ENCODE measurements at places on chromosomes 6 and 20. TPM values are rescaled to one million over a fixed set of nuclear protein-coding genes. Genes with fewer than 3 reads are reported as not detected.

Gene CPXM1
- 0.83 TPM for total RNA-seq

Gene C6orf163
- 1.7 TPM for total RNA-seq

Gene NRSN1
- total RNA-seq, result not detected

Gene FOXQ1
- total RNA-seq, result not detected

Gene TFAP2D
- not detected for total RNA-seq

Gene LPIN3
- total RNA-seq, result 1.7 TPM

Gene ACTL10
- total RNA-seq, result 0.18 TPM

Gene TINAG
- total RNA-seq, result not detected

Gene ATXN1
- 13.9 TPM for total RNA-seq

Gene NCOA7
- total RNA-seq, result 12.9 TPM

DNA sequence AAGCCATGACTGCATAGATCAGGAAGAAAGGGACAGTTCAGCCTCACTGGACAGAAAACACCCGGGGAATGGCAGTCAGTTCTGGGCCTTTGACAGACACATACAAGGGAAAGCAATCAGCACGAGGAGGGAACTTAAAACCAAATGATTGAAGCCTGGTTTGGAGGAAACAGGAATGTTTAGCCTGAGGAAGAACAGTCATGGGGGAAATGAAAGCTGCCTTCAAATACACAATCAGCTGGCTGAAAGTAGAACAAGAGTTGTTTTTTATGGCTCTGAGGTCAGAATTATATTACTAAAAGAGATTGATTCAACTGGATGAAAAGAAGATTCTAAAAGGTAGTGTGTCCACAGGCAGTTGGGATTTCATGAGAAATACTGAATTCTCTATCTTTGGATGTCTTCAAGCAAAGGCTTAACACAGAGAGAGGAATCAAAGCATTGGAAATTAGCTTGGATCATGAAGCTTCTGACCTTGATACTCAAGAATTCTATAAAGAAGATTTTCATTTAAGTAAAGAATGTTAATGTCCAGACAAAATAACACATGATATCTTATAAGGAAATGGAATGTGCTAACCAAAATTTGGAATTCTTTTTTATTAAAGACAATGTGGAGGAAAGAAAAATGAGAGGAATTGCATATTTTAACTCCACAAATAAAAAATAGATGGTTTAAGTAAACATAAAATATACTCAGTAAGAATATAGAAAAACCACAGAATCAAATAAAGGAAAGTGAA is 216.6 kb downstream of the IBTK start:
- no peaks in the 10 kb centered on the region for H3K36me3 ChIP-seq
- H3K4me3 ChIP-seq, result no peak overlapping the region
- H3K27ac ChIP-seq, result no peak overlapping the region
- no peaks in the 10 kb centered on the region for H3K27me3 ChIP-seq
- H3K4me1 ChIP-seq, result peaks cover 5% of the 10 kb centered on the region
- DNase-seq, result no peak

DNA sequence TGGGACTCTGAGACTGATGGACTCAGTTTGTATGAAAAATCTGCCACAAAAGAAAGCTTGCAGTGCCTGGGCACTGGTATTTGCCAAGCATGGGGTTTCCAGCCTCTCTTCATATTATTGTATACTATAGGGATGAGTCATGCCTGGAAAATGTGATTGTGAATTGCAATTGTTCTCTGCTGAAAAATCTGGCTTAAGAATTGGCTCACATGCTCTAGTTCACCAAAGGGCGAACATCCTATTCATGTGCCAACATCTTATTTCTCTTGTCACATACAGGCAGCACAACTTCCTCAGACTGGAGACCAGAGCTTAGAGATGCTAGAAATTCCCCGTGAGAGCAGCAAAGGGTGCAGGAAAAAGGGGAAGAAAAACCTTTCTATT is 103.6 kb upstream of the KCNK16 start:
- H3K36me3 ChIP-seq, result no peaks in the 10 kb centered on the region
- no peak overlapping the region for H3K4me3 ChIP-seq
- no peaks in the 10 kb centered on the region for H3K27me3 ChIP-seq

GRCh38 chr6:109794201-109794923 is 103.3 kb downstream of the FIG4 start:
- no peak overlapping the region for H3K4me3 ChIP-seq
- peak; percentile 88 for DNase-seq
- peaks cover 15% of the 10 kb centered on the region for H3K4me1 ChIP-seq
- no peaks in the 10 kb centered on the region for H3K27me3 ChIP-seq

GRCh38 chr6:101668496-101669030 is 275.1 kb downstream of the GRIK2 start:
- no peaks in the 10 kb centered on the region for H3K36me3 ChIP-seq
- no peak for DNase-seq
- H3K4me1 ChIP-seq, result peaks cover 3% of the 10 kb centered on the region
- H3K4me3 ChIP-seq, result no peak overlapping the region

- peaks cover 13% of the 10 kb centered on the region for H3K36me3 ChIP-seq
- H3K4me1 ChIP-seq, result peaks cover 20% of the 10 kb centered on the region
- no peak overlapping the region for H3K4me3 ChIP-seq
- H3K27ac ChIP-seq, result peak overlapping the region; percentile 31
Measured at GRCh38 chr20:35344354-35344837, 52.2 kb upstream of the FAM83C start.

GRCh38 chr6:111564482-111564945 is 41.2 kb downstream of the TRAF3IP2 start:
- peak; percentile 74 for DNase-seq
- H3K27ac ChIP-seq, result peak overlapping the region; percentile 39
- H3K27me3 ChIP-seq, result no peaks in the 10 kb centered on the region
- H3K4me1 ChIP-seq, result peaks cover 28% of the 10 kb centered on the region
- H3K36me3 ChIP-seq, result peaks cover 26% of the 10 kb centered on the region

GRCh38 chr6:124792386-124792785 is 169.9 kb upstream of the RNF217 start:
- no peak overlapping the region for H3K27ac ChIP-seq
- H3K4me1 ChIP-seq, result no peaks in the 10 kb centered on the region
- DNase-seq, result no peak
- no peaks in the 10 kb centered on the region for H3K27me3 ChIP-seq
- no peaks in the 10 kb centered on the region for H3K36me3 ChIP-seq

- DNase-seq, result no peak
- no peaks in the 10 kb centered on the region for H3K27me3 ChIP-seq
- no peak overlapping the region for H3K4me3 ChIP-seq
- H3K36me3 ChIP-seq, result no peaks in the 10 kb centered on the region
Measured at GRCh38 chr6:113412589-113413357, 444.4 kb upstream of the MARCKS start.

DNA sequence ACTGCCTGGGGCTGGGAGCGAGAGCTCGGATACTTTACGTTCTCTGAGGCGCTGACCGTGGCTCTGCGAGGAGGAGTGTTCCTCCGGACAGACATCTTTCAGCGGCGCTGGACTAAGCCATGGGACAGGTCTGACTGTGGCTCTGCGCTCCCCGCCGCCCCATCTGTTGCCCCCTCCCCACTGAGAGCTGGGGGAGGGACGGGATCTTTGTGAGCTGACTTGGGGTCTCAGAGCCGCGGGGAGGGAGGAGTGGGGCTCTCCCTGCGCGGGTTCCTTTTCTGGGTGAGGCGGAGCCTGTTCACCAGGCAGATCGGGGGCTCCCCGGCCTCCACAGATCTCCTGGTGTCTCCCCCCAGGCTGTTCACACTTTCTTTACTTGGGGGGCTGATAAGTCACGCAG is 11.3 kb upstream of the GATA5 start:
- no peaks in the 10 kb centered on the region for H3K4me1 ChIP-seq
- no peak for DNase-seq
- H3K27me3 ChIP-seq, result peaks cover 84% of the 10 kb centered on the region
- H3K4me3 ChIP-seq, result no peak overlapping the region
- no peaks in the 10 kb centered on the region for H3K36me3 ChIP-seq

GRCh38 chr6:7979831-7980230 is 69.2 kb upstream of the TXNDC5 start:
- no peak overlapping the region for H3K4me3 ChIP-seq
- peaks cover 2% of the 10 kb centered on the region for H3K4me1 ChIP-seq
- H3K36me3 ChIP-seq, result no peaks in the 10 kb centered on the region
- H3K27me3 ChIP-seq, result no peaks in the 10 kb centered on the region

- DNase-seq, result no peak
- no peak overlapping the region for H3K4me3 ChIP-seq
- H3K27ac ChIP-seq, result no peak overlapping the region
- H3K27me3 ChIP-seq, result no peaks in the 10 kb centered on the region
Measured at GRCh38 chr6:116379764-116380163, 9.0 kb downstream of the DSE start.

- H3K36me3 ChIP-seq, result no peaks in the 10 kb centered on the region
- H3K27ac ChIP-seq, result no peak overlapping the region
- H3K4me1 ChIP-seq, result no peaks in the 10 kb centered on the region
- peak; percentile 37 for DNase-seq
- no peak overlapping the region for H3K4me3 ChIP-seq
Measured at GRCh38 chr6:55528624-55529023, 50.4 kb downstream of the HMGCLL1 start.

DNA sequence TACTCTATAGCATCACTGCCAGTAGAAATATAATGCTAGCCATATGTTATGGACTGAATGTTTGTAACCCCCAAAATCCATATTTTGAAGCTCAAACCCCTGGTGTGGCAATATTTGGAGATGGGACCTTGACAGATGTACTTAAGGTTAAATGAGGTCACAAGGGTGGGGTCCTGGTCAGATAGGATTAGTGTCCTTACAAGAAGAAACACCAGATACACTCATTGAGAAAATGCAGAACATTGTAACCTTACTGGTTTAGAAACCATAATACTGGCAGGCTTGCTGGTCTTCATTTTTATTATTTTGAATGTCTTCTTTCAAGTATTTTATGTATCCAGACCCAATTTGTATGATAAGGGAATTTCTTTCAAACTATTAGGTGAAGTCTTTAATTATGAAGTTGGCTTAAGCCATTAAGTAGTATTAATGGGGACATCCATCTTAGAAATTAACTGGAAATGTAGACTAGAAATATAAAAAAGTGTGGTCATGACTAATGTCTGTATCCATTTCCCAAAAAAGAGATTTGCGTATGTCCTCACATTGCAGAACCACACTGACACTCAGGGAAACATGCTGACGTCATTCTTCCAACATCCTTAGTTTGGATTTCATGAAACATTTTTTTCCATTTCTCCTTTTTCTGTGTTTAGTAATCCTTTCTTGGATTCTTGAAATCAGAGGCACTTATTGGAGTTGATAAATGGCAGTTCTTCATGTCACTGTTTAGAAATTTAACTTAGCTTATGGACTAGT is 32.4 kb downstream of the SLC16A10 start:
- H3K27ac ChIP-seq, result no peak overlapping the region

GRCh38 chr20:3759316-3759823 is 8.2 kb downstream of the ADISSP start:
- H3K27ac ChIP-seq, result no peak overlapping the region
- H3K4me1 ChIP-seq, result no peaks in the 10 kb centered on the region
- peaks cover 9% of the 10 kb centered on the region for H3K36me3 ChIP-seq

DNA sequence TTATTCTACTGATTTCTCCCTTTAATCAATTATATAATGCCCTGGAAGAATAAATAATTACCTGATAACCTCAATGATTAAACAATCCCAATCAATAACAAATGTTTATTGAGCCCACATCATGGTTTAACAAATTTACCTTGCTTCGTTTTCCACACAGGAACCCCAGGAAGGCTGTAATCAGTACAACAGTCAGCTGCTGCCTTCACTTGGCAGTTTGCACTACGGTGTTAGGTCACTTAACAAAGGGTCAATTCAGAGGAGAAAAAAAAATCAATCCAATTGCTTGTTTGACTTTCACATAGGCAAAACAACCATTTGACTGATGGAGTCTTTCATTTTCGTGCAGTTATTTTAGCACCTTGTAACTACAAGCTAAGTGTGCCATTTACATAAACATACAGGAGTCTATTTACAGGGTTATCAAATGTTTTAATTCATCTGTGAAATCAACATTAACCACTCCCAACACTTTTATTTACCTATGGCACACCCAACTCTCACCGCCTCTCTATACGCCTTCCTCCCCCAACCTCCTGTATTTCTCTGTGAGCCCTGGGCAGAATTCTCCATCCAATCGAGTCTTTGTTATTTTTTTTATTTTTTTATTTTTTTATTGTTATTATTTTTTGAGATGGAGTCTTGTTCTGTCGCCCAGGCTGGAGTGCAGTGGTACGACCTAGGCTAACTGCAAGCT is 140.4 kb upstream of the TAB2 start:
- H3K36me3 ChIP-seq, result no peaks in the 10 kb centered on the region
- peaks cover 17% of the 10 kb centered on the region for H3K27me3 ChIP-seq
- no peak overlapping the region for H3K27ac ChIP-seq

DNA sequence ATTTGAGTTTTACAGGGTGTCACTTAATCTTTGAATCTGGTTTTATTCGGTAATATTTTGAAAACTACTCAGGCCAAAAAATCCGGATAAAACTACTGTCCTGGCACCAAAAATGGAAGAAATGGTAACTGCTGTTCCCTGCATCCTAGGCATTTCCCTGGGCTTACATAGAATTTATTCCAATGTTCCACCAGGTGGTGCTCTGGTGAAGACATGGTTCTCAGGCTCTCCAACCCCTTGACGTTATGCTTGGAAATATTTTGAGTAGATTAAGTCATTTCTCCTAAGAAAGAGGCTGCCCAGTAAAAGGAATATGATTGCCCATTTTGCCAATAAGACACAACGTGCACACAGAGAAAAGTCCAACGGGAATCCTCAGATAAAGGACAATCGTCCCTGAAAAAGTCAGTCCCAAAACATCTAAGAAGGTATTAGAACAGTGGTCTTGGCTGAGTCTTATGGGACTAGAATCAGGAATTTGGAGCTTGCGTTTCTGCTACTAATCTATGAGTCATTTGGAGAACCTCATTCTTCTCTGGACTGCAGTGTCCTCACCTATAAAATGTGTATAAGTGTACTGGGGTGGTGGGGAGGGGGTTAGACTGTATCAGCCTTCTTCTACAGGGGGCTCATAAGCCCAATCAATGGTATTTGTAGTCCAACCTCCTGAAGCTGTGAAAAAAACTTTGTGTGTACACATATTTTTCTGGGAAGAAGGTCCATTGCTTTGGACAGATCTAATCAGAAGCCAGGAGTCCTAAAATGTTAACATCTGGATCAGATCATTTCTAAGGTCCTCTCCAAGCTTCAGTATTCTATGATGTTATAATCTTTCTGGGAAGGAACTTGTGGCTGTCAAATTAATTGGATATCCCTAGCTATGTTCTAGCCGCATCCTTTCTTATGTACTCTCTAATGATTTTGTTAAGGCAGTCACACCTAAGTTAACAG is 131.0 kb upstream of the BMP2 start:
- H3K4me3 ChIP-seq, result no peak overlapping the region
- DNase-seq, result peak; percentile 69
- H3K4me1 ChIP-seq, result no peaks in the 10 kb centered on the region
- no peaks in the 10 kb centered on the region for H3K36me3 ChIP-seq
- H3K27ac ChIP-seq, result no peak overlapping the region
- peaks cover 8% of the 10 kb centered on the region for H3K27me3 ChIP-seq

GRCh38 chr6:150165020-150165702 is 22.3 kb downstream of the PPP1R14C start:
- H3K27me3 ChIP-seq, result no peaks in the 10 kb centered on the region
- H3K4me3 ChIP-seq, result no peak overlapping the region
- no peaks in the 10 kb centered on the region for H3K36me3 ChIP-seq
- no peak for DNase-seq

- DNase-seq, result peak; percentile 77
- H3K27me3 ChIP-seq, result peaks cover 2% of the 10 kb centered on the region
- peaks cover 1% of the 10 kb centered on the region for H3K4me1 ChIP-seq
- H3K27ac ChIP-seq, result peak overlapping the region; percentile 89
Measured at GRCh38 chr20:23622839-23623343, 14.9 kb downstream of the CST3 start.
